ENCODE measurements at places on chromosomes 3 and 15.
A peak's percentile ranks its signal among the peaks of the same experiment; 100 is the strongest.

GRCh38 chr15:57861034-57861638 is 154.6 kb downstream of the POLR2M start:
- DNase-seq, result peak; percentile 50

- peak; percentile 43 for DNase-seq
Observed at GRCh38 chr3:49701388-49702077, 12.2 kb downstream of the RNF123 start.

- DNase-seq, result no peak
Observed at GRCh38 chr3:83218383-83219200, 1457.1 kb upstream of the GBE1 start.

DNA sequence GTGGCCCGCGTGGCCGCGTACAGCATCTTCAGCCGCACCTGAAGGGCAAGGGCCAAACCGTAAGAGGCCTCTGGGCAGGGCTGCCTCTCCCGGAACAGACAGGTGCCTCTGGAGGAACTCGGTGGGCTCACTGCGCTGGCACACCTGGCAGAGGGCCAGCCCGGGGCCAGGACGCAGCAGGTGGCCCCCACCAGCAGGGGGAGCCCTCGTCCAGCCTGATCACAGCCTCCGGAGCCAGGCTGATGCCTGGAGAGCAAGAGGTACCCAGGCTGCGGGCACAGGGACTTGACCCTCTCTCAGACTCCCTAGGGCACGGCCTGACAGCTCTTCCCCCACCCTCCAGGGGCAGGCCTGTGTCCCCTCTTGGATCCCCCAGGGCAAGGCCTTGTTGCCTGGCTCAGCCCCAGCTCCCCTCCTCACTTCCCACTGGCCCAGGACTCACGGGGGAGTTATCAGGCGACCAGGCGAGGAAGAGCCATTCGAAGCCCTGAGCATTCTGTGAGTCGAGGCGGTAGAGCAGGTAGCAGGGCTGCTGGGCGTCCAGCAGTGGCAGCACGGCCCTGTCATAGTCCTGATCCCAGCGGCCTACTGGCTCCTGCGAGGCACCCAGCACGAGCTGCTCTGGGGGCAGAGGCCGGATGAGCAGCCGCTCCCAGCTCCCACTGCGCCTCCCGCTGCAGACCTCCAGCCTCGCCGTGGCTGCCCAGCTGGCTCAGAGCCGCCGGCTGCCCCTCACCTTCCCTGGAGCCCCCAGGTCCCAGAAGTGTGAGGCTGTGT is 6.2 kb upstream of the TLR9 start:
- peak; percentile 68 for DNase-seq

DNA sequence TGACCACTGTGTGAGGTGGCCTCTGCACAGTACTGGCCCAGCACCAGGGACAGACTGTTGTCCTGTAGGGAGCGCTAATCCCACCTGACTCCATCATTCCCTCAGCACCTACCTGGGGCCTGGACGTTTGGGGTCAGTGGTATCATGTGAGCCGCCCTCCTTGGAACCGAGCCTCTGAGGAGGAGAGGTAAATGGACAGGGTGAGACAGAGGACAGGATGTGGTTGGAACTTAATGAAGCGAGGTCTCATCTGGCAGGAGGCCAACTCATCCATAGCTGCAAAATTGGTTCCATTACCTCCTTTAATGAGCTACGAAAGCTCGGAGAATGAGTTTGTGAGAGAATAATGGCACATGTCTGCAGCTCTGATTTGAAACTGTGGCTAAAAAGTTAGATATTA is 13.9 kb downstream of the MAPKAPK3 start:
- no peak for DNase-seq

DNA sequence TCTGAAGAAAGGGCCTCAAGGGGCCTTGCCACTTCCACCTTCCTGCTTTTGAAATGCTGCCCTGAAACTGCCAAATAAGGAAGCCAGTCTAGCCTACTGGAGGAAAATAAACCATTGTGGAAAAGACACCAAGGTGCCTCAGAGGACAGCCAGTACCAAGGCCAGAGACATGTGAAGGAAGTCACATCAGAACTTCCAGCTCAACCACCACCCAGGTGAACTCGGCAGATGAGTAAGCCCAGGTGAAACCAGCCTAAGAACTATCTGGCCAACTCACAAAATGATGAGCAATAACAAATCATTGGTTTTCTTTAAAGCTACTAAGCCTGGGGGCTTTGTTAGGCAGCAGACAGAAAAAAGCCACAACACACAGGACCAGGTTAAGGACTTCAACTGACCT is 103.0 kb downstream of the MAGI1 start:
- no peak for DNase-seq

GRCh38 chr3:31277582-31277981 is 255.1 kb upstream of the STT3B start:
- peak; percentile 41 for DNase-seq
